ENCODE measurements at places on chromosomes 3 and 15. TPM values are rescaled to one million over a fixed set of nuclear protein-coding genes. Genes with fewer than 3 reads are reported as not detected.

The GDPGP1 gene
- total RNA-seq, result 17.5 TPM

The NANOGP8 gene
- not detected for total RNA-seq

The CCDC191 gene
- 5.9 TPM for total RNA-seq

The CLDN18 gene
- total RNA-seq, result 3.3 TPM

The SLC22A13 gene
- total RNA-seq, result 3.5 TPM

The GOLGA6A gene
- not detected for total RNA-seq

The CCDC66 gene
- 35.7 TPM for total RNA-seq

The SPESP1 gene
- total RNA-seq, result not detected

The ISLR gene
- not detected for total RNA-seq

- DNase-seq, result no peak
Measured at GRCh38 chr3:34109021-34109420, 310.6 kb downstream of the PDCD6IP start.

- DNase-seq, result peak; percentile 47
Measured at GRCh38 chr3:162295323-162295983, 798.8 kb downstream of the OTOL1 start.

GRCh38 chr15:69666921-69667811 lies 214.5 kb downstream of the RPLP1 start:
- no peak for DNase-seq

GRCh38 chr3:123881771-123882170 lies 2.4 kb downstream of the MYLK start:
- no peak for DNase-seq

GRCh38 chr3:139477710-139478640 lies 1.7 kb upstream of the RBP2 start:
- no peak for DNase-seq

DNA sequence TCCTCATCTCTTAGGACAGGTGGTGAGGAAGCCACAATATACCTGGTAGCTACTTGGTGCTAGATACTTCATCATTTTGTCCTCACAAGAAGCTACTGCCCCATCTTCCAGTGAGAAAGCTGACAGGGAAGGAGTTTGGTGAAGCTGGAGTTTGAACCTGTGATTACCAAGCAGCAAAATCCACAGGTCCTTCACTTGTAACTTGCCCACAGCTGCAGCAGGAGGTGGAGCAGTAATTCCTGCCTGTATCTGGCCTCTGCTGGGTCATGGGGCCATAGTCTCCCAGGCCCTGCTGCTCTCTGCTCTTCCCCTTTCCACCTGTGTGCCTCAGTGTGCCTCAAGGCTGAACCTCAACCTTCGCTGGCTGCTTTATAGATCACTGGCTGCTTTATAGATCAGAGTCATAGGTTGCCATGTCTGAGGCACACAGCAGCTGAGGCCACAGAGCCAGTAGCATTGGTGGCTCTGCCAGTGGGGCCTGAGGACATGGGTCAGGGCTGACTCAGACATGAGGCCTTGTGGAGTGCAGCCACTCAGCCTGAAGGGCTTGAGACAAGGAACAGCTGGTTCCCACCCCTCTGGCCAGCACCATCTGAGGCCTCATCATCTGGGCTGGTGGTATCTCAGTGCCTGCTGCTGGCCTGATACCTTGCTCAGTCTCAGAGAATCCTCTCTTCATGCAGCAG lies 11.1 kb upstream of the CHRNB4 start:
- DNase-seq, result no peak

GRCh38 chr3:14330508-14330907 lies 71.9 kb upstream of the SLC6A6 start:
- no peak for DNase-seq

- no peak for DNase-seq
Measured at GRCh38 chr15:47273864-47274263, 443.4 kb upstream of the SEMA6D start.

- peak; percentile 0 for DNase-seq
Measured at GRCh38 chr3:128294999-128295468, 141.8 kb downstream of the EEFSEC start.

- no peak for DNase-seq
Measured at GRCh38 chr3:72161881-72162595, 377.1 kb upstream of the PROK2 start.

DNA sequence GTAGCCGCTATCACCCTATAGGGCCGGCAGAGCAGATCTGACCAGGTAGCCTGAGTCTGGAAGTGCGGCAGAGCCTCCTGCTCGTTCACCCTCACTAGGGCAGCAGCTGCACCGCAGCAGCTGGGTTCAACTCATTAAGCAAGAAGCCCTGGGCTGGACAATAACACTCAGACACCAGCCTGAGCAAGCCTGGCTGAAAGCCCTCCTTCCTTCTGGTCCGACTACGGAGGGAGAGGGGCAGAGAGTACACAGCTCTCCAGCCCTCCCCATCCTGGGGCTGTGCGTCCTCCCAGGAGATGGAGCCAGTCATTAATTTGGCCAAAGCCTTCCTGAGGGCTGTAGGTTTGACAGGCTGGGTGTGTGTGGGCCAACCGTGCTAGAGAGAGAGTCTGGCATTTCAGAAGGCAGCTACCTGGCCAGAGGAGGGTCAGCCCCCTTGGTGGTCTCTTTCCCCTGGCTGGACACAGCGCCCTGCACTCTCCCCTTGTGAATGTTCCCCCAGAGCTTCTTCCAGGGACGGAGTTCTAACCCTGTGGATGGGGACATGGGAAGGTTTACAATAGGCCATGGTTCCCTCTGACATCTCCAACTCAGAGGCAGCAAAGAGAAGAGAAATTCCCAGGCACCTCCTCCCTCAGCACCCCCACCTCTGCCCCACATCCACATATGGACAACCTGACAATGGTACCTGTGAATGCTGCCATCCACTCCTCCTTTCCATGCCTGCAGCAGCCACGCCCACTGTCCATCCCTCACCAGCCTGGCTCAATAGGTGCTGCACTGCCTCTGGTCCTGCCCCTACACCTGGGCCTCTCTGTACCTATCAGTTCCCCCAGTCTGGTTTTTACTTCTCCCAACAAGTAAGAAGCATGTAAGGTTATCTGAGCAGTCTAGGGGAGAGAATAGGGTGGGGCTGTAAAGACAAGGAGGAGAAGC lies 6.5 kb downstream of the CHRNB4 start:
- no peak for DNase-seq

- DNase-seq, result no peak
Measured at GRCh38 chr3:32392536-32393302, 1.1 kb downstream of the CMTM7 start.

GRCh38 chr3:122516846-122517360 lies 2.2 kb upstream of the KPNA1 start:
- no peak for DNase-seq

GRCh38 chr3:82978368-82978767 lies 1216.9 kb upstream of the GBE1 start:
- DNase-seq, result no peak

DNA sequence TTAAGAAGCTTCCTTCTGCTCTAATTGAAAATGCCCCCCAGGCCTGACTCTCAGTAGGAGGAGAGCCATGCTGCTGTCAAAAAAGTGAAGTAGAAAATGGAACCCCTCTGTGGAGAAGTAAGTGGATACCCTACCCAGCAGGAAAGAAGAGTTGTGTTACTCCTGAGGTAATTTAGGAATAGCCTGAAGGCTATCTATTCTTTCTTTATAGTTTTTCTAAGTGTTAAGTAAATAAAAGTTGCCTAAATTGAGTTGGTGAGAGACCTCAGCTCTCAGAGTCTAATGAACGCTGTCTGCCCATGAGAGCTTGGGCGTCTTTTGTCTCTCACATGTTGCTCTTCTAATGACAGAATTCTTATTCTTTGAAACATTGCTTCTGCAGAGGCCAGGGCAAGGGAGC lies 116.2 kb downstream of the NSUN3 start:
- DNase-seq, result no peak

DNA sequence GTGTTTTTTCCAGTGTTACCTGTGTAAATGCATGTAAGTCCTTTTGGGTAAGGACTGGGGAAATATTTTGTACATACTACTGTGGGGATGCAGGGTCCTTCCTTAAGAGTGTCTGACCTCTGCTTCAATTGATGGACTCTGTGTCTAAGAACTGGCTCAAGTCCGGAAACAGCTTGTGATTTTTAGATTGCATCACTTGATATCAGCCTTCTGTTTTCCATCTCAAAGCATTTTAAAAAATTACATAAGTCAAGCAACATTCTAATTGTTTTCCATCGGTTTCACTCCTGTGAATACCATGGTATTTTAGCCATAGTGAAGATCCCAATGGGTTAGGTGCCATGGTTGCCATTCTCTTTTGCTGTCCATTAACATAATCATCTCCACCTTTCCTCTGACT lies 597.6 kb downstream of the SQOR start:
- no peak for DNase-seq

- DNase-seq, result no peak
Measured at GRCh38 chr3:60645801-60646200, 605.5 kb downstream of the FHIT start.

DNA sequence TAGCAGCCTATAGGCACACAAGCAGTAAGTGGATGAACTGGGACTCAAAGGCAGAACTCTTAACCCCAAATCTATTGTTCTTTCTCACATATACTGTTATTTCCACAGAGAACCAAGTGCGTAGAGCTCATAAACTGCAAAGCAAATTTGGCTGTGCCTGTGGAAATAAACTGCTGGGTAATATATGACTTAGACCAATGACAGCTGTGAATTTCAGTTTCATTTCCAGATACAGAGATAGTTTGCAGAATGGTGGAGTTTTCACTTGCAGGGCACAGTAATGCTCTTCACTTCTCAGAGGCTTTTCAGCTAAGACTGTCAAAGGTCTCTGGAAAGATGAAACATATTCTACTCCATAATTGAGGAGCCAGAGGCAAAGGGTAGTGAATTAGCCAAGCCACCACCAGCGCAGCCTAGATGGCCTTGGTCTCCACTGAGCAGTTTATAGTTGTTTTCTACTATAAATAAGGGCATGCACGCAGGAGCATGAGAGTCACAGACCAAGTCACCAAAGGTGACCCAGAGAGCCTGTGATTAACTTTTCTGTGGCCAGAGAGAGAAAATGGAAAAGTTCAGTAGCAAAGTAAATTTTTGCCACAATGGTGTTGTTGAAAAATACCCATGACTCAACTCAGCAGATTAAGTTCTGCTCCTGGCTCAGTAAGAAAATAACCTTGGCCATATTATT lies 180.7 kb upstream of the GRM7 start:
- DNase-seq, result no peak

- no peak for DNase-seq
Measured at GRCh38 chr3:17074559-17074958, 189.8 kb downstream of the PLCL2 start.

DNA sequence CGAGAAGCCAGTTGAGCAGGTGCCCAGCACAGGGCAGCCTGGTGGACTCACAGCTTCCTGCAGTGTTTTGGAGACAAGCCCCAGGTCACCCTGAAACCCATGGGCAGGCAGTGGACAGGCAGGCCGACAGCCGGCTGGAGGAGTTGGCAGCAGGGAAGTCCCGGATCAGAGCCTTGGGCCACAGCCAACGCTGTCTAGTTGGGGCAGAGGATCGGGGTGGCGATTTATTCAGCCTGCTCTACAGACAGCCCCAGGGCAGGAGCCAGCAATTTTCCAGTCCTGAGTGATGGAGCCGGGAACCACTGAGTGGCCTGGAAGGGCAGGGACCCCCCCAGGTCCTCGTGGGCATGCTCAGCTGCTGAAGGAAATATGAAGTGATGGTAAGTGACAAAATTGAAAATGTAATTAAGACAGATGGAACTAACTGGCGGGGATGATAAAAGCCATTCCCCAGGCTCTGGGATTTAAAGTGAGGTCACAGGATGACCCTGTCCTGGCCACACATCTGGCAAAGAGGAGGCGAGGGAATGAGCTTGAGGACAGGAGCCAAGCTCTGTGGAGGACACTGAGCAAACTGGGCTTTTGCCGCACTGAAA lies 34.4 kb upstream of the TBC1D21 start:
- DNase-seq, result peak; percentile 20
